ENCODE measurements at places on chromosomes 1 and 21.

DNA sequence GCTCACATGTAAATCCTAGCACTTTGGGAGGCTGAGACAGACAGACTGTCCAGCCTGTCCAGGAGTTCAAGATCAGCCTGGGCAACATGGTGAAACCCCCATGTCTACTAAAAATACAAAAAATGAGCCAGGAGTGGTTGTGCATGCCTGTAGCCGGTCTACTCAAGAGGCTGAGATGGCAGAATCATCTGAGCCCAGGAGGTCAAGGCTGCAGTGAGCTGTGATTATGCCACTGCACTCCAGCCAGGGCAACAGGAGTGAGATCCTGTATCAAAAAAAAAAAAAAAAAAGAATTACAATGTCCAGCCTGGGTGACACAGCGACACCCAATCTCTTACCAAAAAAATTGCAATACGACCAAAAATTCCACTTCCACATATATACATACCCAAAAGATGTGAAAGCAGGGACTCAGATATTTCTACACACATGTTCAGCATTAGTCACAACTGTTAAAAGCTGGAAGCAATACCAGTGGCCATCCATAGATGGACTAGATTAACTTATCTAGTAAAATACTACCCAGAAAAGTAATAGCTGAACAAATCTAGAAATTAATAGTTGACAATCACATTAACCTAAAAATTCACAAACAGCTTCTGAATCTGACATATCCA lies 49.2 kb downstream of the ASH1L start:
- no peak for DNase-seq

DNA sequence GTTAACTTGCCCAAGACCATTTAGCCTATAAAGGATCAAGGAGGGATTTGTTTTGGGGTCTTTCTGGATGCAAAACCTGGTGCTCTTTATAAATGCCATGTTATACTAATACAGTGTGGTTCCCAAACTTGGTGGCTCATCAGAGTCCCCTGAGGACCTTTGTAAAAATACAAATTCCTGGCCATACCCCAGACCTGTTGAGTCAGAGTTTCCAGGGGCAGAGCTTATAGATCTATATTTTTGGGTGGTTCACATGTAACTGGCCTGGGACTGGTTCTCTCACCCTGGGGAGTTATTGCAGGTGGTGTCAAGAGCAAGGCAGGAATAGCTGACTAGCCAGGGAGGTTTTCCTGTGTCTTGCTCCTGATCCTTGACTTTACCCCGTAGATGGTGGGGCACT lies 136.9 kb upstream of the HNRNPU start:
- DNase-seq = no peak

DNA sequence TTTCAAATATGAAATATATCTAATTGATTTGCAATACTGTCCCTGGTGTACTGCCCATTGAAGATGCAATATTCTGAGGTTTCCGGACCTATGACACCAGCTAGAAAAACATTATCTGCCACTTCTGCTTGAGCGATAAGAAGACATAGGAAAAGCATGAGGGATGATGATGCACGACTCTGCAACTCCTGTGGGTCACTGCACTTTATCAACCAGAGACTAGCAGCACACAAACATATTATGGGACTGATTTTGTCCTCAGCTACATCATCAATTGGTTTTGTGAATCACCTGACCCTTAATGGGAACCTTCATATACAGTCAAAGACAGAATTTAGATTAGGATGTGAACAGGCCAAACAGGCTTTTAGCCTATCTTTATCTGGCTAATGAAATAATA lies 13.8 kb upstream of the KCNA3 start:
- DNase-seq = no peak

DNA sequence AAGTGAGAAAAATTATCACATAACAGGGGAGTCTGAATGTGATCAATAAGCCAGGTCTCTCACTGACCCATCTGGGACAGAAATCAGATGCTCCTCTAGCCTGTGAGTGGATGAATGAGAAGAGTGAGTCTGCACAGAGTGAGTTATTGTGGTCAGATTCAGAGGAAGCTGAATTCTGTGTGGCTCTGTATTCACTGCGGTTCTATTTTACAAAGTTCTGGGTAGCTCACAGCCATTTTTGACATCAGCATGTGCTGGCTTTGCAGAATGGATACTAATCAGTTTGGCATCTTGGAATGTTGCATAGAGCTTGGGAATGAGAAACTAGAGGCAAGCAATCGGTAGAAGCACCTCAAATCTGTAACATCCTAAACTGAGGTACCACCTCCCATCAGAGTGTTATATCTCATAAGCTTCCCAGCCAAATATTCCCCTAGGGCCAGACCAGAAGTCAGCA lies 3.8 kb downstream of the COLGALT2 start:
- DNase-seq = no peak

DNA sequence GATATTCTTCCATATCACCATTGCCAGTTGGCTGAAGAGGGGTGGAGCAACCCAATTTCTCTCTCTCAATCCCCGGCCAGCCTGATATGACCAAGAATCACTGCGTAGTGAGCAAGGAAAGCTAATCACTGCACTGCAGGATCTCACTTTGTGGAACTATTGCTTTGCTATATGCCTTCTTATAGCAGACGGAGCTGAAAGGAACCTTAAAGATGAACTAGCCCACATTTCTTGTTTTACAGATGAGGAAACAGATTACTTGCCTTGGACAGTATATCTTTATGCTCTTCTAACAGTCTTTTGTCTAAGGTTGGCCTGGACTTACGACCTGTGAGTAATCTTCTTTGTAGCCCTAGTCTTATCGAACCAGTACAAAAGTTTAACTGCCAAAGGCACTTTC lies 7.6 kb downstream of the APOBEC4 start:
- no peak for DNase-seq

GRCh38 chr21:42777757-42778344 lies 101.5 kb downstream of the WDR4 start:
- DNase-seq = peak; percentile 73

DNA sequence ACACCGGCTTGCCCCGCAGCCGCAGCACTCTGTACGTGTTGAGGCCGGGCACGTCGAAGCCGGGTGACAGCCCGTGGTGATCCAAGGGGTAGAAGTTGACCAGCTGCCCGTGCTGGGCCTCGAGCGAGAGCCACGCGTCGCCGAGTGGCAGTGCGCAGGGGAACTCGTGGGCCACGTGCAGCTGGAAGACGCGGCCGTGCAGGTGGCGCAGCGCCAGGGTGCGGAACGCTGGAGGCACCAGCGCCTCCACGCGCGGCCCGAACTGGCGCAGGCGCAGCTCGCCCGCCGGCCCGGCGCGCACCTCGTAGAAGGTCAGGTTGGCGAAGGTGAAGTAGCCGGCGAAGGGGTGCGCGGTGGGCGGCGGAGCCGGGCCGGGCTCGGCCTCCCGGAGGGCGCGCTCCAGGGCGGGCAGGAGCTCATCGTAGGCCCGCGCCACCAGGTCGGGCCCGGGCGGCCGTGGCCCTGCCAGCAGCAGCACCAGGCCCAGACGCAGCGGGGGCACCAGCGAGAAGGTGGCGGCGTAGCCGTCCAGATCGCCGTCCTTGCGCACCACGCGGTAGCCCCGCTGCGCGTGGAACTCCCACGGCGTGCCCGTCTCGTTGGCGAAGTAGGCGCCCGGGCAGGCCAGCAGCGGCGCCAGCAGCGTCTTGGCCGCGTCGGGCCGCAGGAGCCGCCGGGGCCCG lies 19.5 kb downstream of the LACTBL1 start:
- no peak for DNase-seq

DNA sequence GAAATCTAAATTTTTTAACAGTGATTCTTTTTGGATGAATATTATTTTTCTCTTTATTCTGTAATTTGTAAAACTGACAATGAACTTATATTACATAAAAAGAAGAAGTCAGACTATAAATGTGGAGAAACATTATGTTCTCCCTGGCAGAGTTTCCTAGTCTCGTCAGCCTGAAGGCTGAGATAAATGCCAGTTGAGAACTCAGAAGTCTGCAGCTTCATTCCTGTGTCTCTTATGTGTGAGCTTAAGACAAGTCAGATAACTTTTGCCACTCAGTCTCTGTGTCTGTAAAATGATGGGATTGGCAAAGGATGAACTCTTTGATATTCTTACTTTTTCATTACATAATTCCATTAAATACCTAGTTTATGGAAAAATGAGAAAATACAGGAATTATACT lies 568.8 kb upstream of the ZRANB2 start:
- no peak for DNase-seq

GRCh38 chr1:180888870-180889269 lies 23.8 kb upstream of the KIAA1614 start:
- no peak for DNase-seq

DNA sequence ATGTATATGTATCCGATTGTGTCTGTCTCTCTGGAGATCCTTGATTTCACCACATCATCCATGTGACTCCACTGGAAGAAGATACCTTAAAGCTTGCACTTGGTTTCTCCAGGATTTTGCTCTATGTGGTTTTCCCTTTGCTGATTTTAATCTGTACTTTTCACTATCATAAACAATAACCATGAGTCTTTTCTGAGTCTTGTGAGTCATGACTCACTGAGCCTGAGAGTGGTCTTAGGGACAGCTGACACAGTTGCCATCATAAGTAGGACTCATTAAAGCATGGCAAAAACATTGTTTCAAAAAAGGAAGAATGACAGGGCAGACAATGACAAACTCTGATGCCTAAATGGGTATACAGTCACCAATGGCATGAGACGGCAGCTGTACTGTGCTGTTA lies 226.2 kb downstream of the AKT3 start:
- DNase-seq = no peak

- no peak for DNase-seq
Measured at GRCh38 chr1:4177425-4178150, 277.5 kb upstream of the C1orf174 start.

- DNase-seq = peak; percentile 55
Measured at GRCh38 chr1:153677718-153678518, 570 bp upstream of the NPR1 start.

DNA sequence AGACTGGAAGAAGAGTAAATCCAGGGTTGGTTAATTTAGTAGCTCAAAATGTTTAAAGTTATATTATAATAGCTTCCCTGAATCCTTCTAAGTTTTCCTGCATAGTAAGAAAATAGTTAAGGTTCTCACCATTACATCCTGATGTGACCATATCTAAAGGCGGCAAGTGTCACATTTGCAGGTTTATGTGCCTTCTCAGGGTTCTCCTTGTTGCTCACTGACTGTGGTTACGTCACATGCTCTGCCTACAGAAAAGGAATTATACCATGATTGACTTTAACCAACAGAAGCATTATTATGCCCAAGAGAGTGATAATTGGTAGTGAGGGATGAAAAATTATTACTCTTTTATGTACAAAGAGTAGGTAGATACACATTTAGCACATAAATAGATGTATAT lies 539.8 kb downstream of the PTPRC start:
- no peak for DNase-seq

DNA sequence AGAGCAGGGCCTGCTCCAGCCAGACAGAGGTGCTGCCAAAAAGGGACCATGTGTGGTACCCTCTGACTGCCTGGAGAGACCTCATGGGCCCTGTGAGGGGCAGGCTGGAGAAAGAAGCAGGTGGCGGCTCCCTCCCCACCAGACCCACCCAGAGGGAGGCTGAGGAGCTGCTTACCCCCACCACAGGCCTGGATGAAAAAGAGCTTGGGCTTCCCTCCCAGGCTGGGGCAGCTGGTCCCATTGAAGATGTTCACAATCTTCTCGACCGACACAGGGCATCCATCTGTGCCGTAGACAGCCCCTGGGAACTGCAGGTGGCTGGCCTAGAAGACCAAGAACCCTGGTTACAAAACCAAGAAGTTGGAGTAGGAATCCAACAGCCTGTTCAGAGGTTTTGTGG lies 19.6 kb downstream of the CASP9 start:
- no peak for DNase-seq

- no peak for DNase-seq
Measured at GRCh38 chr1:210259561-210259960, 27.0 kb downstream of the SERTAD4 start.

DNA sequence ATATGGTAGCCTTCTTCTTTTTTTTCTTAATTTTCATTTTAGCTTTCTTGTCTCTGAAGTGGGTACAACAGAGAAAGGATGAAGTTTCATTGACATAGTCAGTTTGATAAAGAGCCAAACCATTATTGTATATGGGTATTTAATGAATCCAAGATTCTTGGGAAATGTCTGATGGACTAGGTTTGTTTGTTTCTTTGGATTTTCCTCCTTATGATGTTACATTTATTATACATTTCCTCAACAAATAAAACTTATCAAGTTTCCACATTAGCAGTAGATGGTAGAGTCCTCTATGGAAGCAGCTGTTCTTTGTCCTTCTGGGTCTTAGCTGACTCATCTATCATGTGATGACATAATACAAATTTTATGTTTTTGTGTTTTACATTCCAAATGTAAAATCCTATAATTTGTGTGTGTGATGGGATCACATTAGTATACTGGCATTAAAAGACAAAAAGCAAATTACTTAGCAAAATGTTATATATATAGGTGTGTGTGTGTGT lies 6.0 kb downstream of the COL24A1 start:
- DNase-seq = no peak

DNA sequence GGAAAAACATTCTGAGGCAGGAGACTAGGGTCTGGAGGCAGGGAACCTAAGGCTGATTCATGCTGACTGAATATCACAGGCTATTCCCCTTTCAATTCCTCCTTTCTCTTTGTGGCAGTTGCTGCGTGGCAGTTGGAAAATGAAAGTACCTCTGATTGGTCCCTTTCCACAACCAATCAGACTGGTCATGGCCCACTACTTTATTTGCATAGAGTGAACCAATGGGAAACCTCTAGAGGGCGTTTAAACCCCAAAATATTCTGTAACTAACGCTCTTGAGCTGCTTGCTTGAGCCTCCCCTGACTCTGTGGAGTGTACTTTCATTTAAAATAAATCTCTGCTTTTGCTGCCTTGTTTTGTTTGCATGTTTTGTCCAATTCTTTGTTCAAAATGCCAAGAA lies 27.7 kb upstream of the VN1R5 start:
- peak; percentile 81 for DNase-seq

GRCh38 chr1:6222636-6223035 lies 13.1 kb downstream of the ICMT start:
- DNase-seq = no peak

DNA sequence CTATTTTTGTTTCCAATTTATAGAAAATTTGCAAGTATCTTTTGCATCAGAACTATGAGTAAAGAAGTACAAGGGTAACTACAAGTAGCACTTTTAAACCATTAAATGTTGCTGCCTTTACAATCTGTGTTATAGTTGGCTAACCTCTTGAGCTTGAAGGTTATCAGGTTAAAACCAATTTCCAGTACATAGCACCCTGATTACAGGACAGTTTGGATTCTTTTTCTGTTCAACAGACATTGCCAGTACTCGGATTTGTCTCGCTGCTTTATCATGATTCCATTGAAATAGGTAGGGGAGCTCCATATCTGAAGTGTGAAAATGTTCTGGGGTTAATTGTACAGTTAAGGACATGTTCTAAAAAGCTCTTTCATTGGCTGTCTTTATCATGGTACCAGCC lies 40.0 kb downstream of the MIA3 start:
- no peak for DNase-seq

- no peak for DNase-seq
Measured at GRCh38 chr1:47849005-47849521, 148.1 kb downstream of the TRABD2B start.
